ENCODE measurements at places on chromosomes 1 and 21.

DNA sequence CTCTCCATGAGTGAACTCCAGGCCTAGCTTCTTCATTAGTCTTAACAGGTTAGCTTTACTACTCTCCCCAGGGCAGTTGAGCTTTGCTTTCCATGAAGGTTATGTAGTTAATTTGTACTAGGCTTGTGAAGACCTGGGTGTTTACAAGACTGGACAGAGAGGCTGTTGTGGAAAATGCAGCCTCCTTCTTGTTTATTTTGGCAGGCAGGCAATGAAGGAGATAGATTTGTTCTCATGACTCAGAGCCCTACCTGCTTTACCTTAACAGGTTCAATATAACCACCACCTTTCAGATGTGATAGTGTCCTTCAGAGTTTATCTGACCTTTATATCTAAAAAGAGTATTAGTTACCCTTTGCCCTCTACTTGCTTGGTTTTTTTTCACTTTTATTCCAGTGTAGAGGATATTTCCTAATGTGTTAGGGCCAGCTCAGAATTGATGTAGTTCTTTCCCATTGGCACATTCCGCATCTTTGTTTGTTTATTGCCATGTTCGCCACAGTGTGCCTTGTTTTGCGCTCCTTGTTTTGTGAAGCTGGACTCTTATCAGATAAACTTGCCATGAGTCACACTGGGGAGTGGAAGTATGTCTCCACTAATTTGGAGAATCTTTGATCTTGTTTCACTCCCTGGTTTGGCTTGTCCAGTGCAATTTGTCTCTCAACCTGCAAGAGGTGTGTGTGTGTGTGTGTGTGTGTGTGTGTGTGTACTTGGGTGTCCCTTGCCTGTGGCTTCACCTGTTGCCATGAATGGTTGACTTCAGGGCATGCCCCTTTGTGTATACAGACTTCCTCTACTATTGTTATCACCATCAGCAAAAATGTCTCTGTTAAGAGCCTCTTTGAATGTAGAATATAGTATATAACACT lies 87.4 kb upstream of the MACF1 start:
- no peak for DNase-seq

DNA sequence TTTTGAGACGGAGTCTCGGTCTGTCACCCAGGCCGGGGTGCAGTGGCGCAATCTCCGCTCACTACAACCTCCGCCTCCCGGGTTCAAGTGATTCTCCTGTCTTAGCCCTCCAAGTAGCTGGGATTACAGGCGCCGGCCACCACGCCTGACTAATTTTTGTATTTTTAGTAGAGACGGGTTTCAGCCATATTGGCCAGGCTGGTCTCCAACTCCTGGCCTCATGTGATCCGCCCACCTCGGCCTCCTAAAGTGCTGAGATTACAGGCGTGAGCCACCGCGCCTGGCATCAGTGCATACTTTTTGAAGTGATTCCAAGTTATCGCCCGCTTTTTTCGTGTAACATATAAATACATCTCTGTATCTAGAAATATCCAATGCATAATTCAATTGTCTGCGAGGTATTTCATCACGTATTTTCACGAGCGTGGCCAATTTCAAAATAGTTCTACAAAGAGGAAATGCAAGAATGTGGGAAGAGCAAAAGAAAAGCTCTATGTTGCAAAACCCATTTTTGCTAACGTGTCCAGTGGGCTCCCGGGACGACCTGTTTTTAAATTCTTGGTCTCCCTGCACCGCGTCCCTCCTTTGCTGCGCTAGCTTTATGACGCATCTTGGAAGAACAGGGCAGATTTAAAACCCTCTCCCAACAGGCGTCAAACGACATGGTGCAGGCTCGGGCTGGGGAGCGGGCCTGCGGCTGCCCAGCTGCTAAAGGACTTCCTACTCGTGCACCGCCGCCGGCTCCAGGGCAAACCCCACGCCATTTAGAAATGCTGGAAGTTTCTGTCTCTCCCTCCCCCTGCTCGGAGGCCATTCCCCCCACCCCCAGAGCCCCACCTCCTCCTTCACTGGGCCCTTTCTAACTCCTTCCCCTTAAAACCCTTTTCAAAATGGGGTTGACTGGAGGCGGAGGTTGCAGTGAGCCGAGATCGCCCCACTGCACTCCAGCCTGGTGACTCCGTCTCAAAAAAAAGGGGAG lies 923 bp upstream of the IFNGR2 start:
- peak; percentile 77 for DNase-seq

GRCh38 chr1:240343966-240344365 lies 252.3 kb downstream of the FMN2 start:
- no peak for DNase-seq

DNA sequence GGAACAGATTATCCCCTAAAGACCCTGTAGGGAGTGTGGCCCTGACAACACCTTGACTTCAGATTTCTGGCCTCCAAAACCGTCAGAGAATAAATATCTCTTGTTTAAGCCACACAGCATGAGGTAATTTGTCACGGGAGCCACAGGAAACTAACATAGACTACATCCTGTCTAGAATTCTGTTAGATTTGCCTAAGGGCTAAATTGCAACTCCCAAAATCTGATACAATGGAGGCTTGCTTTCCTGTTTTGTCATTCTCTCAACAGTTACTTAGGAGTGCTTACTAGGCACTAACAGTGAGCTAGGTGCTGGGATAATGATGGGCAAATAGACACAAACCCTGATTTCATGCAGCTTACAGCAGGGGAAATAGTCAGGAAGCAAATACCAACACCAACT lies 141.6 kb downstream of the MIS18A start:
- no peak for DNase-seq

- peak; percentile 90 for DNase-seq
Observed at GRCh38 chr21:34367320-34367935, 3.6 kb downstream of the KCNE2 start.

DNA sequence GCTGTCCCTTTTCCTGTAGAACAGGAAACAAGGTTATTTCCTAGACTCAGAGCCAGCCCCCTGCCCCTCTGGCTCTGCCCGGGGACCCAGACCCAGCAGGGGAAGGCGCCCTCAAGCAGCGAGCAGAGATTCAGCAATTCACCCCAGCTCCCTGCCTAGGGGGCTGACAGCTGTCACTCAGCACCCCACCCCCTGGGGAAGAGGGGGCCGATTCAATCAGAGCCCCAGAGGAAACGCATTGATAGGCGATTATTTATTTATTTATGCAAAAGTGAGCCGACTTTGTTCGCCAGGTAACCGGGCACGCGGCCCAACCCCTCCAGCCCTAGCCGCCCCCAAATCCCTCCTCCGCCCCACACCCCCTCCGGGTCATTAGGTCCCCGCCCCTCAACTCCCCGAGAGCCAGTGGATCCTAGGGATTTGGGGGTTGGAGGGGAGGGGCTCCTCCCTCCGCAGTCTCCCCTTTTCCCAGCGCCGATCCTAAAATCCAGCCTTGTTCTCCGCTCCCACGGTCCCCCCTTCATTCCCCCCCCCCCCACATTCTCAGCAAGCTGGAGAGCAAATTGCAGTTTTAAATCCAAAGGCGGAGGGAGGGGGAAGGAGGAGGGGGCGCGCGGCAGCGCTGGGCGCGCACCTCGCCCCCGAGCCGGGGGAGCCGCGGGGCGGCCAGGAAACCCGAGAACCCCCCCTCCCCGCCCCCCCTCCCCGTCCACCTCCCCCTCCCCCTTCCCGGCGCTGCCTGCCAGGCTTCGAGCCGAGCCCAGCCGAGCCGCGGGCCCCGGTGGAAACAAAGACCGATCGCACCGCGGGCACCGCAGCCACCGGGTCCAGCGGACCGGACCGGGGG lies 1.3 kb downstream of the AHDC1 start:
- peak; percentile 88 for DNase-seq

- no peak for DNase-seq
Observed at GRCh38 chr1:1527092-1527816, 13.2 kb downstream of the TMEM240 start.

- no peak for DNase-seq
Observed at GRCh38 chr1:46812065-46812963, 13.5 kb downstream of the CYP4B1 start.

DNA sequence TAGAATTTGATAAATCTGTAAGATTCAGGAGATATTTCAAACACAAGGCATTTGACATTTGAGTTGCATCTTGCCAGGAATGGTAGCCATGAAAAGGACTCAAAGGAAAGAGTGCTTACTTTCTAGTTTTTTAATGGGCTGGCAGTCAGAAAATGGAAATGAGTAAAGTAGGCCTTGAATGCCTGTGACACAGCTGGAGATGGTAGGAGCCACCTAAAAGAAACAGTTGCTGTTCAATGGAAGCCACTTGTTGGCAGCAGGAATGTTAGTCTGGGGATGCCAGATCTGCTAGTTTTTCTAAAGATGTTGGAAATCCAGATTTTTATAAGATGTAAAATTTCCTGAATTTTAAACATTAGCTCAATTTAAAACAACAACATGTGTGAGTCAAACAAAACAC lies 43.6 kb downstream of the CACHD1 start:
- no peak for DNase-seq

Data from GM23338 (cell line).